HS-27A (cell line): ENCODE measurements at places on chromosomes 1 and 21.

DNA sequence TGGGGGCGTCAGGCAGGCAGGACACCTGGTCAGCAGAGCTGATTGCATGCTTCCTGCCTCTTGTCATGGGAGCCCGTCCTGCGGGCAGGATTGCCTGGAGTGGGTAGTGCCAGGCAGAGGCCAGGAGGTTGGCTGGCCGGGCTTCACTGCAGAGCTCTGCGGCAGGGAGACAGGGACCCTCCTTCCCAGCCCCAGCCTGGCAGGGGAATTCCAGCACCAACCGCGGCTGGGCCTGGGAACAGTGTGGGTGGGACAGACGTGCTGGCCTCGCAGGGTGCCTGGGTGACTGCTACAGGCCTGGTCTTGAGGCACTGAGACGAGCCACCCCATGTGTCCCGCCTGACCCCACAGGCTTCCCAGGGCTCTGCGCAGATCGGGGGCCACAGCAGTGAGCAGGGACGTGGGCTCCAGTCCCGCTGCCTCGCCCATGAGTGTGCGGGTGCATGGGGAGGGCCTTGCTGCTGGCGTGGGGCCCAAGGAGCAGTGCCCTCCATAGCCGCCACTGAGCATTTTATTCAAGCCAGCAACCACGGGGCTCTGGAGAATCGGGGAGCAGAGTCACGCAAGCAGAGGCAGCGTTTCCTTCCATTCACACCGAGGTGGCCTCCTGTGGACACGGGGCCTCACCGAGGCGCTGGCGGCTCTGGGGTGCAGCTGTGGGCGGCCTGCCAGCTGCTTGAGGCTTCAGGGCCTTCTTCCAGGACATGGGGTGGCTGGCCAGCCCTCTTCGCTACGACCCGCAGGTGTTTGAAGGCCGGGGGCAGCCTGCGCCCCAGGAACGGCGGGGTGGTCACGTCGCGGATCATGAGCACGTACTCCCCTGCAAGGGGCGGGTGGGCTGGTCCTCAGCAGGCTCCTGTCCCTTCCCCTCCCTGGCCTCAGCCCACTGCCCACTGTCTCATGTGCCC is 70.3 kb downstream of the MORN1 start:
- DNase-seq, result no peak

- DNase-seq, result peak; percentile 66
These were observed 9.0 kb upstream of the RPL5 start for GRCh38 chr1:92822879-92823278.

DNA sequence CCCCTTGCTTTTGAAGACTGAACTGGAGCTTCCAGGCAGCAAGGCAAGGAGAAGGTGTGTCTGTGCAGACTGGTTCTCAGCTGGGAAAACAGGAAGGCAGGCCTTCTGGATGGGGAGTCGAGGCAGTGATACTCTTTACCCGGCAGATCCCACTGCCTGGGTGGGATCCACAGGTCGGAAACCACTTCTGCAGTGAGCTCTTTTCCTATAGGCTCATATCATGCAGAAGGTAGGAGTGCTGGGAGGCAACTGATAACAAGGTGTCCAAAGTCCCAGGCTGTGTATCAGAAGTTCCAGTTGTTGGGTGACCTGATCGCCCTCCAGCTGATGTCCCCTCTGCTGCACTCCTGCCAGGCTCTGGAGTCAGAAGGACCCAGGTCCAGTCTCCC is 17.1 kb downstream of the ACOT11 start:
- DNase-seq, result no peak

GRCh38 chr1:156663178-156663577 is 14.0 kb downstream of the NES start:
- DNase-seq, result no peak

GRCh38 chr1:62444701-62445100 is 7.9 kb downstream of the USP1 start:
- DNase-seq, result no peak

GRCh38 chr21:43600642-43601402 is 58.5 kb downstream of the HSF2BP start:
- DNase-seq, result peak; percentile 87

DNA sequence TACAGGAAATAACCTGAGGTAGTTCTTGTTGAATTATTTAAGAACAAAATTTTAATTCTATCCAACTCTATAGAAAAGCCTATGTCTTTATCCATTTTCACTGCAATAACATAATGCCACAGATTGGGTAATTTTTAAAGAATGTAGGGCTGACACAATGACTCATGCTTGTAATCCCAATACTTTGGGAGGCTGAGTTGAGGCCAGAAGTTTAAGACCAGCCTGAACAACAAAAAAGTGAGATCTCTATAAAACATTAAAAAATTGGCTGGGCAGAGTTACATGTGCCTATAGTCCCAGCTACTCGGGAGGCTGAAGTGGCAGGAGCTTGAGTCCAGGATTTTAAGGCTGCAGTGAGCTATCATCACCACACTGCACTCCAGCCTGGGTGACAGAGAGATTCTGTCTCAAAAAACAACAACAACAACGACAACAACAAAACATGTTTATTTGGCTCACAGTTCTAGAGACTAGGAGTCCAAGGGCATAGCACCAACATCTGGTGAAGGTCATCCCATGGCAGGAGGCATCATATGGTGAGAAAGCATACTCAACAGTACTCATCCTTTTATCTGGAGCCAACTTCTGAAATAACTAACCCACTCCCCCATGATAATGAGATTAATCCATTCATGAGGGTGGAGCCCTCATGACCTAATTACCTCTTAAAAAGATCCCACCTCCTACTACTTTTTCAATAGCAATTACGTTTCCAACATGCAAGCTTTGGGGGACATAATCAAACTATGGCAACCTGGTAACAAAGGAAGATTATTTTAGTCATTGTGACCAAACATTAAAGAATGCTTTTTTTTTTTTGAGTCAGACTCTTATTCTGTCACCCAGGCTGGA is 59.6 kb downstream of the ABL2 start:
- DNase-seq, result peak; percentile 57

- peak; percentile 47 for DNase-seq
These were observed 17.3 kb downstream of the CA6 start for GRCh38 chr1:8962812-8963530.

DNA sequence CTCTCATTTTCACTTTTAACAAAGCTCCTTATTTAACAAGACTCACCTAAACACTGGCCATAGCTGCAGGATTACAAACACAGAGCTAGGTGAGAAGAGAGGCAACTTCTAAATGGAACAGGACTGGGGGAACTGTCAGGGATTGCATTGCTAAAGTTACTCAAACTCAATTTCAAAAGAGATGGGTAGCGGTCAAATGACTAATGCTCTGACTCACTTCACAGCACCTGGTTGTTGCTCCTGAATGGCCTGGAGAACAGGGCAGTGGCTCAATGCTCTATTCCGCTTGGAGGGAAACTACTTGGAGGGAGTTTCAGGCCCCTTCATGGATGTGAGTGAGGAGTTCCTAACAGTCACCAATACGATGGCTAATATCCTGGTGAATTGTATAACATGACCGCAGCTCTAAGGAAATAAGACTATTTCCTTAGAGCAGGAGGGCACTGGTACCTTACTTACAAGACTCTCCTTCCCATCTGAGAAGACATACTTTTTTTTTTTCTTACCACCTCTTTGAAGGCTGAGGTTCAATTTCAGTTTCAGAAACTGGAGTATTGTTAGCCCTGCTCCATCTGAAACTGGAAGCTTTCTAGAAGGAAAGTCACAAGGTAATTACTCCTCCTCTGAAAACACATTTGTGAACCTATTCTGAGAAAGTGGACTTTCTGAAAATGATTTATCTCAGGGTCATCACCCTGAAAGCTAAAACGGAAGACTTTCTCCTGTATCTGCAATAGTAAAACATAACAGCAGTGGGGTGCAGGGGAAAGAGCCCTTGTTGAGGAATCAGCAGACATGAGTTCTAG is 9.5 kb downstream of the DPT start:
- DNase-seq, result no peak

DNA sequence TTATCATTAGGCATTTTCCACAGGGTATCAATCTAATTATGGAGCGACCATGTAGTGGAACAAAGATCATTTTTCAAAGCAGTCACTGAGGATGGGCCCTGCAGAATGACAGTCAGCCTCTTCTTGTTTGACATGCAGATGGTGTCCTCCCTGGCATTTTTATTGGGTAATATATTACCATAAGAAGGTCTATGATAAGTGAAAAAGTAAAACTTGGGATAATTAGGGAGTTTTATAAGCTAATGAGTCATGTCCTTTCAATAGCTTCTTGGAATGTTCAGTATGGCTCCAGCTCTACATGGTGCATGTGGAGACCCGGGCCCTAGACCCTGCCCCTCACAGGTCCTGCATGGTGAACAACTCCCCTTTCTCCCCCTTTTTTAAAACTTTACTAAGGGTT is 232.2 kb upstream of the COA6 start:
- DNase-seq, result no peak

DNA sequence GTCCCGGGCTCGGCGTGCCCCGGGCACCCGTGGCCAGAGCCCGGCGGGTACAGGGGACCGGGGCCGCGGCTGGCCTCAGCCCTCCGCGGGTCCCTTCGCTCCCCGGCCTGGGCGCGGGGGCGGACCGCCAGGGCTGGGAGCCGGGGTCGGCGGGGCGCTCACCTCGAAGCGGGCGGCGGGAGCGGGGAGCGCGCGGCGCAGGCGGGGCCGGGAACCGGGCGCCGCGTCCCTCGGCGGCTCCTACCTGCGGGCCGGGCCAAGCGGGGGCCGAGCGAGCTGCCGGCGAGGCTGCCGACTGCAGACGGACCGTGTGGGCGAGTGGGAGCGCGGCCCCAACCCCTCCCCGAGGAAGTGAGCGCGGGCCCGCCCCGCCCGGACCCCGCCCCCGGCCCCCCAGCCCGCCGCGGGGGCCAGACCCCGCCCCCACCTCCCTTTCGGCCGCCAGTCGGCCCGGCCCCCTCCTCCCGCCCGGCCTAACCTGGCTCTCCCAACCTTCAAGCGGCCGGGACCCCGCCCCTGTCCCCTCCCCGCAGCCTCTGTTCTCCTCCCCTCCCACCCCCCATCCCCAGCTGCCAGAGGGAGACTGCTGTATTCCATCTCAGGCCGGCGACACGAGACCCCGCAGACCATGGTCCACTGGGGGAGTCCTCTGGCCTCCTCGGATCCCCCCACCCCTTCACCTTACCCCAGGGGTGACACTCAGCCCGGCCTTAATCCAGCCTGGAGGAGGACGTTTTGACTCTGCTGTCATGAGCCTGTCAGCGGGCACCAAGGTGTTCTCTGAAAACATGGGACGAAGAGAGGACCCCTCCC is at the start of gene FHL3:
TSS of gene FHL3 (minus strand) at position 320 of the 813 bp plus-strand sequence. CDS start 6,102 bp downstream, outside the sequence.
- DNase-seq, result no peak

DNA sequence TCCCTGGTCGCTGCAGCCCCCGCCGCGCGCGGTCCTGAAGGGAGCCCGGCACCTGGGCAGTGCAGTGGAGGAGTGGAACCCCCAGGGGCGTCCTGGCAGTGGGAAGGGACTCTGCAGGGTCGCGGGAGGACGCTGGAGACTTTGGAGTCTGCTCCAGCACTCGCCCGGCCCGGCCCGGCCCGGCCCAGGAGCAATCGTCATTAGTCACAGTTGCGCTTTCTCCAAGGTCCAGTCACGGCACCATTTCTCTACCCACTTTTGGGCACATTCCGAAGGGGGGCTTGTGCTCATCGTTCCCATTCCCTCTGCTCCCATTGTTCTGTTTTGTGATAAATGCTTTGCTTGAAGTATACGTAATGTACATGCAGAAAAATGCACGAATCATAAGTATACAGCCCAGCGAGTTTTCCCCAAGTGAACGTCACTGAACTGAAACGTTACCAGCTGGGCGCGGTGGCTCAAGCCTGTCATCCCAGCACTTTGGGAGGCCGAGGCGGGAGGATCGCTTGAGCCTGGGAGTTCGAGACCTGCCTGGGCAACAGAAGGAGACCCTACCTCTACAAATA is 999 bp downstream of the THAP3 start:
- no peak for DNase-seq

DNA sequence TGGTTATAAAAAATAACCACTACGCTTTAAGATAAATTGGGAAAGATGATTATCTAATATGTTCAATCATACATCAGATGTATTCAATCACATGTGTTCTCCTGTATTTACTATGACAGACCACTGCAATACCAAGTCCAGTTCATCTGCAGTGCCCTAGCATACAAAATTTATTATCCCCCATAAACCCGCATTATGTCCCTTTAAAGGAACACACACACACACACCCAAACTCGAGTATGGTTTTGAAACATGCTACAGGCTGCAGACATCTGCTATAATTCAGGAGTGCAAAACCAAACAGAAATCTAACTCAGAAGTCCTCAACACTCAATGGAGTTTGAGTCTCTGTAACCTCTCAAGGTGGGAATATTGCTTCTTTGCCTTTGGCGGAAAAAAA is 14.9 kb downstream of the ODF2L start:
- no peak for DNase-seq

DNA sequence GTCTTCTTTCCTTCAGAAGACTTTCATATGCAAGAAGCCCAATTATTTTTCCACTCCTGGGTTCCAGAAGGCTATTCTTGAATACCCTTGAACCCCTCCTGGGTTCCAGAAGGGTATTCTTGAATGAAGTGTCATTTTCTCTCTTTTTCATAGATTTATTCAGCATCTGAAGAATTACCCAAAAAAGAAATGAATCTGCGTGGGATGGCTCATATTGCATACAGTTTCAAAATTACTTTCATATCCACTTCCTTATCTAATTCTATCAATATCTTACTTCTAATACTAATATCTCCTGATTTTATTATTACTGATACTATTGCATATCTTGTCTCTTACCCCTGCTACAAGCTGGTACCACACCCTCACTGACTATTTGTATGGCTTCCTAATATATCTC is 22.6 kb upstream of the RABGAP1L start:
- DNase-seq, result no peak

DNA sequence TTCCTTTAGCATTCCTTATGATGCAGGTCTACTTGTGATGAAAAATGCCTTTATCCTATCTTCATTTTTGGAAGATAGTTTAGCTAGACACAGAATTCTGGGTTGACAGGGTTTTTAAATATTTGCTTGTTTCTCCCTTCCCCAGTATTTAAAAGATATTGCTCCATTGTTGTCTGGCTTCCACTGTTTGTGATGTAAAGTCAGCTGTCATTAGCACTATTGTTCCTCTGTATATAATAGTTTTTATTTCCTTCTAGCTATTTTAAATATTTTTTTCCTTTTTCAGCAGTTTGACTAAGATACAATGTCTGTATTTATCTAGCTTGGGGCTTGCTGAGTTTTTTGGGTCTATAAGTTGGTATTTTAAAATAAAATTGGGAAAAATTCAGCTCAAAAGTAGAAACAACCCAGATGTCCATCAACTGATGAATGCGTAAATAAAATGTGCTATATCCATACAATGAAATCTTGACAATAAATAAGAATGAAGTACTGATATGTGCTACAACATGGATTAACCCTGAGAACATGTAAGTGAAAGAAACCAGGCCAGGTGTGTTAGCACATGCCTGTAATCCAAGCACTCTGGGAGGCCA is 11.2 kb downstream of the IFT25 start:
- no peak for DNase-seq

GRCh38 chr1:179229214-179230140 is at the start of gene ABL2:
TSS of gene ABL2 (minus strand) at chr1:179229677. CDS start at chr1:179229397, 280 bp downstream.
- DNase-seq, result no peak

DNA sequence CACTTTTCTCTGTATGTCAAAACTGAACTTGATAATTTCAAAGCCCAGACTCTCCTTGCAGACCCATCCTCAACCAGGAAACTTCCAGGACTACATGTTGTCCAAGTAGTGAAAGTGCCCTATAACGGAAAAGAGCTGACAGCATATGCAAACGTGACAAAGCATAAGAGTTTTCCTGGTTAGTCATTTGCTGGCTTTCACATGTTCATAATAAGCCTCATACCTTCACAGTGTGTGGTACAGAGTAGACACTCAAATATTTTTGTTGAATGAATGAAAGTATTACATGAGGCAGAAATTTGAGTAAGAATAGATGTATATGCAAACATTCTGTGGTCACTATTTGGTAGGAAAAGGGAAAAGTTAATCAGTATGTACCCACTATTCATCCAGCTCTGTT is 473.3 kb downstream of the MRPL39 start:
- peak; percentile 58 for DNase-seq

- DNase-seq, result no peak
These were observed 24.1 kb downstream of the TRIM45 start for GRCh38 chr1:117097443-117097842.
